ENCODE measurements at places on chromosomes 12 and 14.

DNA sequence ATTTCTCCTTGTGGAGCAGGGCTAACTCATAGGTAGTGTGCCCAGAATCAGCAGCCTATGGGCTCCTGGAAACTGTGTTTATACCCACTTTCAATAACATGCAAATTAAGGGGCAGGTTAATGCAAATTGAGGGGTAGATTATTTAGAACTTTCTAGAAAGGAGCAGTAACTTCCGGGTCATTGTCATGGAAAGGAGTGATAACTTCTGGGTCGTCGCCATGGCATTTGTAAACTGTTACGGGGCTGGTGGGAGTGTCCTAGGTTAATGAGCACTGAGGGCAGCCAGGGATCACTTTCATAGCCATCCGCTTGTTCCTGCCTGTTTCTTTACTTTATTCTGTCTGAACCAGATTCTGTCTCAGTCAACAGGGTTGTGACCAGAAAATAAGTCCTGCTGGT, 143.3 kb upstream of the RFLNA start:
- no peak for DNase-seq

DNA sequence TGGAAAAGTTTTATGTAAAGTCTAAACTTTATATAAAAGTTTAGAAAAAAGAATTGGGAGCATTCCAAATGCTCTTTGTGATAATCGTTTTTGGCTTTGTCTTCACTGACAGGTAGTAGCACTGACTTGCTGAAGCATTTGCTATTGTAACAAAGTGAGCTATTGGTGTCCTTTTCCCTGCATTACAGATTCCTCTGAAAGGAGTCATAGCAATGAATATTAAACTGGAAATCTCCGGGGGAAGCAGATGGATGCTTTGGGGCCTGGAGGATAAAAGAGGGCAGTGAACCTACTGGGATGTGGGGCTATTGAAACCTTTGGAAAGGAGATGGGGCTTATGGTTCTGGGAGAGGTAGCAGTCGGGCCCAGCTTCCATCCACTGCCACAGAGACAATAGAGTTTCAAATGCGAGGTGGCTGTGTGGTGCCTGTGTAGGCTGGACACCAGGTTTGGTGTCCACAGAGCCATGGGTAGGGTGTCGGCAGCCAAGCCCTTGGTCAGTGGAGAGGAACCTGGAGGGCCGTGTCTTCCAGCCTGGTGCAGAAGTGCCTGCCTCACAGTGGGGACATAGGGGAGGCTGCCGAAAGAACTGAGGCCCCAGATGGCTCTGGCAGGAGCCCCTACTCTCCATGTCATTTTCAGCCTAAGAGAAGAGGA, 10.1 kb downstream of the GSG1 start:
- no peak for DNase-seq

DNA sequence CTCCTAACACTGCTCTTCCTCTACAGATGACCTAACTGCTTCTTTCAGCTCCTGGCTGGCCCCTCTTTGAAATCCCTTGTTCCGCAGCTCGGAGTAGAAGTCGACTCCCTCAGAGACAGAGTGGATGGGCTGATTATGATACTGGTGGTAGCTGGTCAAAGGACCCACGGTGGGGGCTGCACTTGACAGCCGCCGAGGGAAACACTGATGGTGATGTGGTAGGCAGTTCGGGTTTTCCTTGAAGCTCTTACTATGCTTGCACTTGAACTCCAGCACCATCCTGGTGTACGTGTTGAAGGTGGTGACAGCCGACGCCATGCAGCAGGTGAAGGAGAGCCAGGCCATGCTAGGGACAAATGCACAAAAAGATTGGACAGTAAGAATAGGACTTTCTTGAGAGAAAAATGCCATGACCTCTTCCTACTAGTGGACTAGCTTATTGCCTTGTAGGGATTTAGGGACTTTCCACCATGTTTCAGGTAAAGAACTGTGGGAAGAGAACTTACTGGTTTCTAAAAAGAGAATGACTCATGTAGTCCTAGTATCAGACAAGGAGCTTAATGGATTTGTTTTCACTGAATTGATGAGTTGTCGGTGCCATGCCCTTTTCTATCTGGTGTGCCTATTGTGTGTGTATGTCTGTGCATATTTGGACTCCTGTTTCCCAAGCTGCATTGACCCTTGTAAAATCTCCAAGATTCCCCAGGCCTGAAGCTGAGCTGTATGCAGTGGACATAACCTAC, 18.4 kb downstream of the GSG1 start:
- DNase-seq: no peak

GRCh38 chr14:50676814-50677516, 8.9 kb upstream of the SAV1 start:
- no peak for DNase-seq

DNA sequence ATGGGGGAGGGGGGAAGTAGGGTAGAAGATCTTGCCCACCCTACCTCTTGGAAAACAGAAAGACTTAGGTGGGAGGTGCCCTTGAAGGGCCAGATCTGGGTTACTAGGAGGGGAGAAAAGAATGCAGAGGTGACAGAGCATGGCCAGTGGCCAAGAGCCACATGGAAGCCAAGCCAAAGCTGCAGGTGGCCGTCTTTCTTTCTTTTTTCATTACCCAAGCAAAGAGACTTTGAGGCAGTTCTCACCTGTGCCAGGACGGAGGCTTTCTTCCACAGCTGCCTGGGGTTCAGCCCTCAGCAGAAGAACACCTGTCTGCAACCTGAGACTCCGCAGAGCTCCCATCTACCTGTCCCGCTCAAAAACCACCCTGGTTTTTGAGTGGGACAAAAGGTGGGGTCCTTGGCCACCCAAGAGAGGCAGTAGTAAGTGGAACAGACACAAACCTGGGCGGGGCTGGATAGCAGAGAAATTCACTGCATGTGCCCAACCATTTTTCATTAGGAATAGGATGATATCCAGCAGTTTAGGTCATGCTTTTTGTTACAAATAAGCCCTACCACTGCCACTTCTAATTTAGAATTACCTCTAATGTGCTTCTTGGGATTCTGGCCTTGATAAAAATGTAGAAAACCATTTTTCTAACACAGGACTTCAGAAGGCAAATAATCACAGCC, 116.5 kb downstream of the DYRK2 start:
- DNase-seq: peak; percentile 9

- DNase-seq: no peak
These were observed 50.2 kb downstream of the FRMD6 start for GRCh38 chr14:51701951-51702350.

GRCh38 chr12:32366714-32367113, 32.6 kb upstream of the FGD4 start:
- no peak for DNase-seq

GRCh38 chr12:40561395-40561966, 130.8 kb upstream of the CNTN1 start:
- no peak for DNase-seq

DNA sequence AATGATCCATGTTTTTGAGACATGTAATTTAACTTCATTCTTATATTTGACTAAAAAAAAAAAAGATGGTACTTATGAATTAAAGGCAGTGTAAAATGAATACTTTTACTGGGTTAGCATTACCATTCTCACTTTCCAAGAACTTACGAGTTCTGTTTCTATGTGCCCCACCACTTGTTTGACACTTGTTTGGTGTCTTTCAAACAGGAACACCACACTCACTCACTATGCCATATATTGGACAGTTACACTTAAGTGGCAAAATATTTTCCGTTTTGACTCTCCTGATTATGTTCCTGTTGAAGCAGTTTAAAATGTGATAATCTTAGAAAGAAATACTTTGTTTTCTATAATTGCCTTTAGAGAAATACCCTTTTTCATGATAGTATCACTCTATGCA, 56.6 kb upstream of the ATXN7L3B start:
- DNase-seq: no peak

GRCh38 chr12:14989790-14990189, 16.9 kb downstream of the PDE6H start:
- no peak for DNase-seq

DNA sequence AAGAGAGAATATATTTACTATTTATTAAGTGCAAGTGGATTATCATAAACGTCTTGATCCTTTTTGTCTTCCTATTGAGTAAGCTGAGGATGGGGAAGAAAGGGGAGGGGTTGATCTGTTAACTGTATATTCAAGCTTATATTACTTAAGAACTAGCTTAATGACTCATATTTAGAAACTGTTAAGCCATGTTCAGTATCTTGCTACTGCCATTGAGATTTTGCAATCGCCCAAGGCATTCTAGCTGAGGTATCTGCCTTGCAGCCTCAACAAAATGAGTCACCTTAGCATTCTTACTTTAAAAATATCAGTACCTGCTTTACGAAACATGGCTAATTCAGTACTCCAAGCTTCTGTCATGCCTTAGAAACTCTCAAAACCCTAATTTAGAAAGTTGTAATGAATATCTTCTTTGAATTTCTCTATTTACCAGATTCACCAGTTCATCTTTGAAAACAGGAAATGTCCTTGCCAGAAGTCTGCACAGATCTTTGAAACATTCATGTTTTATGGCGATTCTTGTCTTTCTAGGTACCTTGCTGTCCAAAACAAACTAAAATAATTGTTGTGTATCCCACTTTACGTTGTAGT, 76.1 kb downstream of the ALG10B start:
- DNase-seq: no peak

GRCh38 chr12:23945249-23945648, 4.2 kb downstream of the SOX5 start:
- DNase-seq: no peak

GRCh38 chr14:99426813-99427346, 53.8 kb downstream of the SETD3 start:
- DNase-seq: no peak

GRCh38 chr14:102125546-102125945, 14.2 kb upstream of the WDR20 start:
- DNase-seq: no peak

GRCh38 chr14:67050896-67051295, 138.3 kb upstream of the GARIN2 start:
- no peak for DNase-seq

GRCh38 chr14:25122211-25122610, 72.3 kb upstream of the STXBP6 start:
- no peak for DNase-seq

- peak; percentile 21 for DNase-seq
These were observed 495 bp downstream of the ADIPOR2 start for GRCh38 chr12:1691123-1692007.

DNA sequence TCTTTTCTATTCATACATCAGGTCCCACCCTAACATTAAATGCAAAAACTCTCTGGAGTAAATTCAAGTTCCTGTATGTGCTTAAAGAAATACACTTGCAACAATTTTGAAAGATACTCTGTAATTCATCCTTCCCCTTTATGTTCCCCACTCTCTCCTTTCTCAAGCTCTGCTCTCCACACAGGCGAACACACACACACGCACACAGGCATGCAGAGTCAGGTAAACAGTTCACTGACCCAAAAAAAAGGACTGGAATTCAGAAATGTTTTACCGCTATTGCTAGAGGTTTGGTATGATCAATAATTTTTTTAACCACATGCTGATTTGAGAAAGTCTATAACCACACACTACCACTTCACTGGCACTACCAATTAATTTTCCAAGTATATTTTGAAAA, 152.4 kb upstream of the TMCC3 start:
- no peak for DNase-seq

DNA sequence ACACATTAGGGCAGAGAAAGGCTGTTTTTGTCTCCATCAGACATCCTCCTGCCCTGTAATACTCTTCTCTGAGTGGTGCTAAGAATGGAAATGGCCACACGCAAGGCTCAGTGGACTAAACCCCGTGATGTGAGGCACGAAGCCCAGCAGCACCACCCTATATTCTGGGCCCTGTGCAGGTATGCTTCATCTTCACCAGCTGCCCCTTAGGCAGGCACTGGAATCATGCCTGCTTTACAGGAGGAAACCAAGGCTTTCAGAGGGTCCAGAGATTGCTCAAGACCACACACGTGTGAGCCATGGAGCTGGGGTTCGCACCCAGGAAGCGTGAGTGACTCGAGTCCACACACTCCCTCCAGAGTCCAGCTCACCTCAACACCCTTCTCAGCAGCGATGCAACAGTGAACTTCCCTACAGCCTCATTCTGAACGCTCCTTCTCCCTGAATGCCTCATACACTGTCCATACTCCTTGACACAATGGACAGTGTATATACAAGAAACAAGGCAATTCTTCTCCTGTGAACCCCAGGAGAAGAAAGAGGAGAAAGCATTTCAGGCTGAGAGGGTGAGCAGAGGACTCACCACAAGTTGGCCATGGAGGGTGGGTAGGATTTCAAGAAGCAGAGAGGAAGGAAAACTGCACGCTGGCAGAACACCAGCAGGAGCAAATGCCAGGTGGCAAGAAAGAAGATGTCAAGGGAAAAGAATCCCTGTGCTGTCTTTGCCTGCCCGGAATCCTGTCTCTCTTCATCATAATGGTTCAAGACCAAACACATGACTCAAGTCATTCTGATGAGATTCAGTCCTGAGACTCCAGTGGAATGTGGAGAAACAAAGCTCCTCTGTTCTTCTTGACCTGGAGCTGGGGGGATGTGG, 39.1 kb downstream of the NT5DC3 start:
- no peak for DNase-seq

- no peak for DNase-seq
These were observed 13.1 kb upstream of the ANKS1B start for GRCh38 chr12:99997806-99998205.

GRCh38 chr12:66270613-66271012, 31.7 kb upstream of the HELB start:
- DNase-seq: no peak

GRCh38 chr14:47252802-47253201, 422.6 kb downstream of the MDGA2 start:
- DNase-seq: no peak

DNA sequence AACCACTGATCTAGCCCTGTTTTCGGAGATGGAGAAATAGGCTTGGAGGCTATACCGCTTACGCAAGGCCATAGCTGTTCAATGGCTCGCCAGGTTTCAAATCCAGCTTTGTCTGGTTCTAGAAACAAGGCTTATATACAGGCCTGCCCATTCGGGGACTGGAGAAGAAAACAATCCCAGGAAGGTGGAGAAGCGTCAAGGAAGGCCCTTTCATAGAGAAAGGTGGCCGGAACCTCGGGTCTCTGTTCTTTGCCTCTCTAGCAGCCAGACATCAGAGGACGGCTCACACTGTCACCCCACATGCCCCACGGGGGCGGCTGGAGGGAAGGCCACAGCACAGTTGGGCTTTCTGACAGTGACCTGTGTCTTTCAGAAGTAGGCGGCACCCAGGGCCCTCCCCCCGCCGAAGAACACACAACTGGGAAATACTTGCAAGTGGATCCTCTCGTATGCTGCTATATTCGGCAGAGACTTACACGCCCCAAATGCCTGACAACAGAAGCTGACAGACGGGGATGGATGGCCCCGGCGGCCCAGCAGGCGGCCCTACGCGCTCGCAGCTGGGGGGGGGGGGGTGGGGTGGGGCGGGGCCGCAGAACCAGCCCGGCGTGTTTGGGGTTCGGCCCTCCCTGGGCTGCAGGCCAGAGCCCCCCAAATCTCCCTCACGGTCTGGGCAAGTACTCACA, 4.5 kb upstream of the SETD1B start:
- peak; percentile 79 for DNase-seq

DNA sequence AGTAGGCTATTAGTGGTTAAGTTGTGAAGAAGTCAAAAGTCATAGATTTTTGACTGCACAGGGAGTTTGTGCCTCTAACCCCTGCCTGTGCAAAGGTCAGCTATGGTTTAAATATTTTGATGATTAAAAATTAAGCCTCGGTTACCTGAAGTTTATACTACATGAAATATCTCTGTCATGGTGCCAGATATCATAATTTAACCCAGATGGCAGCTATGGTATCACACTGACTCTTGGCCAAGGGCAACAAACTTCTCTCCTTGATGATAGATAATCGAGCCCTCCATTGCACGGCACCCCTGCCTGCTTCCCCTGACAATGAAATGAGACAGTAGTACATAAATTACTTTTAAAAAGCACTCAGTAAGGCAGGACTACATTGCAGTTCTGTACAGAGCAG, 80.8 kb downstream of the SLC35F4 start:
- no peak for DNase-seq

- DNase-seq: no peak
These were observed 1.5 kb downstream of the CIPC start for GRCh38 chr14:77099425-77100167.

All from NCI-H774 (cell line).